ENCODE measurements at places on chromosomes 6 and 20. TPM values are rescaled to one million over a fixed set of nuclear protein-coding genes. Genes with fewer than 3 reads are reported as not detected.

DNA sequence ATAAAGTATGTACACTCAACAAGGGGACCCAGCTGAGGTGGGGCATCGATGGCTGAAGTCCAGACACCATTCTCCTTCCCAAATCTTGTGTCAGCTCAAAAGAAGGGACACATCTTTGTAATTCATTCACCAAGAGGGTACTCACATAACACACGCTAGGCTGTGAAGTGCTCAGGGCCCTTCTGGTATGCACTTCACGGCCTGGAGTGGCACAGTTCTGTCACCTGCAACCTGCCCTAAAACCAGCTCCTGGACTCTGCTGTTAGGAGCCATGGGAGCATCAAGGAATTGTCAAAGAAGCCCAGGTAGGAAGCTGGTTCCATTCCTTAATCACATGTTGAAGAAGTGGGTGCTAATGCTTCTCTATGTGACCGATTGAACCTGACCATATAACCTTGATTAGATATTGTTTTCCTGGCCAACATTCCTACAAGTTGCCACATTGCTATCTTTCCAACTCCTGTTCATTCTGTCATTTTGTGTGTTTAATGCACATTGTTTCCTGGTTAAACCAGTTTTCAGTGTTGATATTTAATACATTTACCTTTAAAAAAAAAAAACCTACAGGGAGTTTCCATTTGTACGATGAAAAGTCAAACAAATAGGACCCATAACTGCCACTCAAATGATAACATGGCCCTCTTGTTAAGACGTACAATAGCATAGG, 127.3 kb downstream of the TNFRSF21 start:
- DNase-seq = no peak

DNA sequence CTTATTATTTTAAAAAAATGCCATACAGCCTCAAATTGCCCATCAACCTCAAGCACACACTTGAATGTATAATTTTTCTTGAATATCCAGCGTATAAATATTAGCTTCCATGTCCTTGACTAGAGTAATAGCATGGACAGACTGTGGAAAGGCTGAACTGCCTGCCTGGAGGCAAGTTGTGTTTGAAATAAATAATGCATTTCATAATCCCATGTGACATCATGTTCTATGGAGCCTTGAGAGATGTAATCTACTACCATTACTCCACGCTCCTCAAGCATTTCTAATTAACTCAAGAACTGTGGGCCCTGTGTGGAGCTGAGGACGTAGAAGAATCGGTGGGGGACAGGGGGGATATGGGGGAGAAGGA, 94.2 kb downstream of the CDS2 start:
- no peak for DNase-seq

DNA sequence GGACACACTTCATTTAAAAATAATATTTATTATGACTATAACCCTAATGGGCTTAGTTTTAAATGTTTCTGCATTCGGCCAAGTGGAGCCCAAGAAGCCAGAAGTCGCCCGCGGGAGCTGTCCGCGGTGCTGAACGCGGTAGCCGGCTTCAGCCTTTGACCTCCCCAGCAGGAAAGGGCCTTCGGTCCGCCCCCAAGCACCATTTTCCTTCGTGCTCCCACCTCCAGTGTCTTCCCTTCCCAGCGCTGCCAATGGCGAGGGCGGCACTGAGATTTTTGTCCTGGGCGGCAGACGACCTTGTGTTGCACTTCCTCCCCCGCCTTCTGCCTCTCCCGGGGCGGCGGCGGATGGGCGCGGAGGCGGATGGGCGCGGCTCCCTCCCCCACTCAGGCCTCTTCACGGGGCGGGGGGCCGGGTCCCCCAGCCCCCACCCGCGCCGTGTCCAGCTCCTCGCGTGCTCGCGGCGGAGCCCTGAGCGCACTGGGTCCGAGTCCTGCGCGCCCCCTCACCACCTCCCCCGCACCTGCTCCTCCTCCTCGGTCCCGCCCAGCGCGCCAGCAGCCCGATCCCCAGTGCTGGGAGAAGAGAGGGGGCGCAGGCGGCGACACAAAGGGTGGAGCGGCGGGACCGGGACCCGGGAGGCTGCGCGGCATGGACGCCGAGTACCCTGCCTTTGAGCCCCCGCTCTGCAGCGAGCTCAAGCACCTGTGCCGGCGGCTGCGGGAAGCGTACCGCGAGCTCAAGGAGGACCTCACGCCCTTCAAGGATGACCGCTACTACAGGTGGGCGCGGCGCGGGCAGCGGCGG, 23.6 kb upstream of the TMEM181 start:
- DNase-seq = peak; percentile 60

DNA sequence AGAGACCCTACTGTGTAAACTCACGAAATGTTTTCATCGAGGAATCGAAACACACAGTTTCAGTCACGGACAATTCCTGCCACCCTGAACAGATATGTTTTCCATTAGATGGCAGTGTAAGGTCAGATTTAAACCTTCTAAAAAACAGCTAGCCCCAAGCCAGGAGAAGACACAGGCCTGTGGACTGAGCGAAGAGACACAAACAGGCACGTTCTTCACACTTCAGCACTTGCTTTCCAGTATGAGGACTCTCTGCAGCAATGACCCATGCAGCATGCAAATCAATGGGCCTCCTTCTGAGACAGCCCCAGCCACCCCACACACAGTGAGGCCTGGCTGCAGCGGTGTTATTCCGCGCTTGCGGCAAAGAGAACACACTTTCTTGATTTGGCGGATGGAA, 31.9 kb downstream of the HUS1B start:
- no peak for DNase-seq

Gene DEF6
- total RNA-seq = 23.1 TPM

GRCh38 chr6:72748759-72749158, 126.9 kb downstream of the KCNQ5 start:
- DNase-seq = no peak

Gene MLN
- total RNA-seq = not detected

- DNase-seq = no peak
These were observed 72.8 kb upstream of the CNR1 start for GRCh38 chr6:88238901-88239300.

Gene CGA
- total RNA-seq = not detected

Gene PLA2G7
- not detected for total RNA-seq

Gene GPR63
- 2.5 TPM for total RNA-seq

GRCh38 chr6:86888301-86888700, 49.0 kb upstream of the HTR1E start:
- DNase-seq = no peak

DNA sequence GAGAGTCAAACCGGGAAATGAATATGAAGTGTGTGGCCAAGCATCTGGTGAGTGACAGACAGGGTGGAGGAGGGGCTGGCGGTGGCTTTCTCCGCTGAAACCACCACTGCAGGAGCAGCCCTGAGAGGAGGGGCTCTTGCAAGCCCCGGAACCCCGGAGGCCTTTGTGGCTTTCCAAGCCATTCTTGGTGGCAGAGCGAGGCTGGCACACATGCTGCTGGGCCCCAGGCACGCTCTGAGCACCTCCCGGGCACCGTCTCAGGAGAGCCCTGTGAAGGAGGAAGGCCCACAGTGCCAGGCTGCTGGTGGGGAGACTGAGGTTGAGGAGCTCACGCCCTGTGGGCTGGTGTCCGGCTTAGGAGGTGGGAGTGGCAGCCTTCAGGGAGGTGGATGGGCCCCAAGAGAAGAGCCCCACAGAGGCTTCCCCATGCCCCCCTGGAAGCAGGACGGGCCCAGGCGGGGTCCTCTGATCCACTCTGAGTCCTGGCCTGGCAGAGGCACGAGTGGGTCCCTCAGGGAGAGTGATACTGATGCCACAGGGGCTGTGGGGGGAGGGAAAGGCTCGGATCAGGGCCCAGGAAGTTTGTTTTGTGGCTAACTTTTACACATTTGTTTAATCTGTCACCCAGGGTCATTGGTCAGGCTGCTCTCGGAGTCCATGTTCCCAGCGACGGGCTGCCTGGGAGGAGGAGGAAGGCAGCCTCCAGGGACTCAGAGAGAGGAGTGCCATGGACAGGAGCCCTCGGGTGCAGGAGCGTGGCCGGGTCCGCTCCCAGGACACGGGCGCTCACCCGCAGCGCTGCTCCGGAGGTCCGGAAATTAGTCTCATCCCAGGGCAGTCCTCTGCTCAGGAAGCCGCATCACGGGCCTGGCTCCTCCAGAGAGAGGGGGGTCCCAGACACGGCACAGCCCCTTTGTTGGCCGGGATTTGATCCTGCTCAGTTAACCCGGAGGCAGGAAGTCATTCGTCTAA, 170.7 kb downstream of the ERMARD start:
- DNase-seq = no peak

Gene SIM1
- not detected for total RNA-seq

DNA sequence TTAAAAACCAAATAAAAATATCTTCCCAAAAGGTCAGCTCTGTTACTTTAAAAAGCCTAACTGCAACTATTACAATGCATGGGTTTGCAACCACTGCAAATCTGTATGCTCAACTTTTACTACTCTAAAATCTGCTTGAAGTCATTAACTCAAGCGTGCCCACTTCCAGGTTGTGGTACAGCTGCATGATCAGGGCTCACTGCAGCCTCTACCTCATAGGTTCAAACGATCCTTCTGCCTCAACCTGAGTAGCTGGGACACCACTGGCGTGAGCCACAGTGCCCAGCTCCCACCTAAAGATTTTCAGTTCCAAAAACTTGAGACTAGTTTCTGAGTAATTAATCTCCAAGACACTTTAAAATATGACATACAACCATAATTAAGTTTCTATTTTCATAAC, 8.2 kb downstream of the DIDO1 start:
- no peak for DNase-seq

Measured in vagina (tissue), 2 donors.